CD4-positive, alpha-beta T cell treated with Interleukin-12 subunit alpha and Interleukin-12 subunit beta, for 1 hour (primary cell): ENCODE measurements at places on chromosomes 11 and 22.

- peak; percentile 76 for DNase-seq
Measured at GRCh38 chr22:46576556-46577367, 39.3 kb upstream of the CELSR1 start.

DNA sequence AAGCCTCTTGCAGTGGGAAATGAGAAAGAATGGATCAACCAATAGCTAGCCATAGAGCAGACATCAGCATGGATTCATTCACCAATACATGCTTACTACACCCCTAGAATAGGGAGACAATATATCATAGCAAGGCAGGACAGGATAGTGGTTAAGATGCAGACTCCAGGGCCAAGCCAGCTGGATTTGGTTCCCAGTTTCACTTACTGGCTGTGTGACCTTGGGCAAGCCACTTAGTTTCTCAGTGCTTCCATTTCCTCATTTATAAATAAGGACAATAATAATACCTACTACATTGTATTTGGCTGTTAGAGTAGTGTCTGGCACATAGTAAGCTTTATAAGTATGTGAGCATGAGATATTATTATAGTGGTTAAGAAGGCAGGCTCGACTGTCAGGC, 7.1 kb downstream of the DCHS1 start:
- no peak for DNase-seq

DNA sequence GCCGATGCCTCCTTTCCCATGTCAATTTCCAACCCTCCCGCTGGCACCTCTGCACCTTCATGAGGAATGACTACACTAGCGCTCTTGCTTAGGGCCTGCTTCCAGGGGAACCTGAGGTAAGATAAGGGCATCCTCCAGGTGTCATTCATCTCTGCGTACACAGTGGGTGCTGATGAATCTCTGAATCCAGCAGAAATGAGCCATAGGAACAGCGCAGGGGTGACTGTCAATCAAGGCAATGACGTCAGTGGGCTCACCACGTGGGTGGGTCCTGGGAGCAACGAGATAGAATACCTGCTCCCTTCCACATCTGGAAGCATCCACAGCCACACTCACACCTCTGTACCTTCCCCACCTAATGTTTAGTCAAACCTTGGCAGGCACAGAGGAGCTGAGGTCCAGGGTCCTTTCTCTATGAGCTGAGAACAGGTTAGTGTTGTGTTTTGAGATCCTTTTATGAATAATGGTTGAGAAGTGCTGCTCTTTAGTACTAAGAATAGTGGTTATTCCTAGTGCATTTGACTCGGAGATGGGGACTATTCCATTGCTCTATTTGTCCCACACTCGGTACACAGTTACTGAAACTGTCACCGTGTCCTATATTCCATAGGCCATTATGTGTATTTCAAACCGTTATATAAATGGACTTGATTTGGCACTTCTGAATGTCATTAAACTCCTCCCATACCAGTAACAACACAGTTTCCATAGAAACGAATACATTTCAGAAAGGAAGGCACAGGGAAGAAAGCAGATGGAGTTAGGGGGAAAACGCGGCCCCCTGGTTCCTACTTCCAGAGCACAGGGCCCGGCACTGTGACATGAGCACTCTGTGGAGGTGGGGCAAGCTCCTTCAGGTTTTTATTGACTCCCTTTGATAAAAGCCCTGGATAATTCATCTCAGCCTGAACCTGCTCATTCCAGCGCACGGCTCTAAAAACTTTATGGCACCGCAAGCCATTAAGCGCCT, 193.4 kb downstream of the ST3GAL4 start:
- DNase-seq, result no peak

- no peak for DNase-seq
Measured at GRCh38 chr11:34273099-34273498, 84.7 kb downstream of the ABTB2 start.

DNA sequence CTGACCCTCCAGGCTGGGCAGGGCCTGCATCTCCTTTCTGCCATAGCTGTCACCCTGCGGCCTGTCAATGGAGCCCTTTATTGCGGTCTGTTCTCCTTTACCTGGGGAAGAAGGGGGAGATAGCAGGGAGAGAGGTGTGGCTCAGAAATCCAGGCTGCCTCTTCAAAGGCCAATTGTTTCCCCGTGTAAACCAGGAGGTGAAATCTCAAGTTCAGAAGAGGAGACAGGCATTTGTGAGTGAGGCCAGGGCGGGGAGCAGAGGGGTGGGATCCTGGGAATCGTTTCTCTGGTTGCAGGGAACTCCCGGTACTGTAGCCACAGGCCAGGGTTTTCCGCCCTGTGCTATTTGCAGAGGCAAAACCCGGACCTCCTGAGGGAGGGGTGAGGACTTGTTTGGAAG, 9.1 kb downstream of the DCPS start:
- no peak for DNase-seq

GRCh38 chr11:26014456-26015115, 317.3 kb upstream of the ANO3 start:
- no peak for DNase-seq

DNA sequence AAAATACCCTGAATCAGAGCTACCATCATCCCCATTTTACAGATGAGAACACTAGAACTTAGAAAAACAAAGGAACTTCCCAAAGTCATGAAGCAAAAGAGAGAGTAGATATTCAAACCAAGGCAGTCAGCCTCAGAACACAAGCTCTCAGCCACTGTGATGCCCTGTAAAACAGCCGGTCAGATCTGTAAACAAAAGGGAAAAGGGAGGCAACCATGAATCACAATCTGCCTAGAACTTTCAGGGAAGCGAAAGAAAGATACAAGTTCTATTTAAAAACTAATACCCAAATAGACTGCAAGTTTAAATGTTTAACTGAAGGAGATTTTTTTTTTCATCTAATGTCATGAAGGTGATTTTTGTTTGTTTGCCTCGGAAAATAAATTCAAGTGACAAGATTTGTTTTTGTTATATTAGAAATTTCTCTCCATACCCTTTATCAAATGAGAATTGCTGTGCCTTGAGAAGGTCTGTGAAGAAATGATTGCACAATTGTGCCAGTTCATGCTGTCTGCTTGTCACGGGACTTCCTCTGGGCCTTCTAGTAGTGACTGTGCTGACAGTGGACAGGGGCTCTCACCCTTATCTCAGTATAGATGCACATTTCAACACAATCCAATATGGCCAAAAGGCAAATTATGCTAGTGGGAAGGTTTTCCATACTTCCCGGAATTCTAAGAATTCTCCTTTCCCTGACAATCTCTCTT, 11.7 kb downstream of the SAA1 start:
- no peak for DNase-seq
